ENCODE measurements at places on chromosomes 16 and 17. TPM values are rescaled to one million over a fixed set of nuclear protein-coding genes. Genes with fewer than 3 reads are reported as not detected.

DNA sequence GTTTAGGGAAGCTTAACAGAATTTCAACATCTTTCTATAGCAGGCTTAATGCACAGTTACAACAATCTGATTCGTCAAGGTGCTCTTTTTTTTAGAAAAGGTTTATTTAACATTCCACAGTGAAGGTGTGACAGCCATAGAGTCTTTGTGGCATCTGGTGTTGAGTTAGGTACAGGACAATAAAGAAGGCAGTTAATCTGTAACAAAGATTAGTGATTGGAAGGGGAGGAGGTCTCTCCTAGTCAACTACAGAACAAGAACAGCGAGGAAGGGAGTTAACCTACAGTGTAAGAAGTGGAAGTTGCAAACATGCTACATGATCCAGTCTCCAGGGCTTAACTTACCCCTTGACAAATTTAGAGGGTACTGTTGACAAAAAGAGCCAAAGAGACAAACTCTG, 3.0 kb upstream of the ZDHHC7 start:
- no peak for DNase-seq

DNA sequence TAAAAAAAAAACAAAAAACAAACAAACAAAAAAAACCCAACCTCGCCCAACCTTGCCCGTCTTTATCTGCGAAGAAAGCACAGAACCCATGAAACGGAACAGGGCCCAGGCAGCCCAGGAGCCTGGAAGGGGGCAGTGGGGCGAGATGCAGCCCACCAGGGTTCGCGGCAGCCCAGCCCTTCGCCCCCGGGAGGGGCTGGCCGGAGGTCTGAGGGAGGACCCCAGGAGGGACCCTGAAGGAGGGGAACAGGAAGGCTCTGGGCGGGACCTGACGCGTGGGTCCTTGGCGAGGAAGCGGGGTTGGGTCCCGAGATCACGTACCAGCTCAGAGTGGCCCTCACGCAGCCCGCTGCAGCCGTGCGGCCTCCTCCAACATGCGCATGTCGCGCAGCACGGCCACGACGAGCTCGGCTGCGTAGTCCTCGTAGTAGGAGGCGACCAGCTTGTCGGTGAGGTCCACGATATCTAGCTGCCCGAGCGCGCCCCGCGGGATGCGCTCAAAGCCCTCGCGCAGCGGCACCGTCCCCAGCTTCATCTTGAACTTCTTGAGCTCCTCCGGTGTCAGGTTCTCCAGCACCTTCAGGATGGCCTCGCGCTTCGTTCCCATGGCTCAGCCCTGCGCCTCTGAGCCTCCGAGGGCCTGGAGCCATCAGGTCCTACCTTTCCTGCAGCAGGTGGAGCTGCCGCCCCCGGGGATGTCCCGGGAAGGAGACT, at the start of gene PYDC1:
Gene PYDC1, minus strand, starts transcription at position 714 of the 714 bp plus-strand sequence. Its CDS starts 107 bp downstream, at position 607.
- no peak for DNase-seq

Gene IGFALS
- total RNA-seq = not detected

Gene KRTAP1-1
- total RNA-seq = not detected

Measured in NCI-H460 (cell line).